ENCODE measurements at places on chromosomes 12 and 14.

- H3K27ac ChIP-seq: peak overlapping the region; percentile 71
- H3K4me3 ChIP-seq: peak overlapping the region; percentile 64
- no peaks in the 10 kb centered on the region for H3K36me3 ChIP-seq
- H3K27me3 ChIP-seq: peaks cover 8% of the 10 kb centered on the region
- H3K4me1 ChIP-seq: peaks cover 23% of the 10 kb centered on the region
Observed at GRCh38 chr14:75258079-75258802, 20.4 kb upstream of the FOS start.

- no peaks in the 10 kb centered on the region for H3K4me1 ChIP-seq
- H3K36me3 ChIP-seq: no peaks in the 10 kb centered on the region
- no peak overlapping the region for H3K27ac ChIP-seq
- H3K27me3 ChIP-seq: peaks cover 13% of the 10 kb centered on the region
Observed at GRCh38 chr12:63966606-63966975, 122.1 kb downstream of the SRGAP1 start.

- H3K4me3 ChIP-seq: no peak overlapping the region
- H3K27ac ChIP-seq: no peak overlapping the region
- H3K27me3 ChIP-seq: no peaks in the 10 kb centered on the region
- DNase-seq: no peak
Observed at GRCh38 chr14:52876311-52876710, 74.5 kb downstream of the FERMT2 start.

- DNase-seq: no peak
- H3K27ac ChIP-seq: no peak overlapping the region
Observed at GRCh38 chr14:64089920-64090319, 204.3 kb downstream of the ESR2 start.

GRCh38 chr12:129941618-129942017 lies 37.8 kb upstream of the TMEM132D start:
- H3K4me1 ChIP-seq: no peaks in the 10 kb centered on the region
- no peaks in the 10 kb centered on the region for H3K27me3 ChIP-seq
- no peak overlapping the region for H3K27ac ChIP-seq
- no peaks in the 10 kb centered on the region for H3K36me3 ChIP-seq
- DNase-seq: no peak

- H3K4me3 ChIP-seq: no peak overlapping the region
- peaks cover 1% of the 10 kb centered on the region for H3K4me1 ChIP-seq
- no peak for DNase-seq
- H3K27me3 ChIP-seq: no peaks in the 10 kb centered on the region
- no peak overlapping the region for H3K27ac ChIP-seq
Observed at GRCh38 chr12:67910360-67911274, 78.6 kb upstream of the IFNG-AS1 start.

- peak; percentile 88 for DNase-seq
- peaks cover 29% of the 10 kb centered on the region for H3K36me3 ChIP-seq
- H3K27me3 ChIP-seq: no peaks in the 10 kb centered on the region
- H3K4me3 ChIP-seq: peak within 1 kb of the TSS; percentile 88
Observed at GRCh38 chr14:102776761-102777710, at the start of gene TRAF3. TSS of gene TRAF3 (plus strand) at chr14:102777449. CDS start at chr14:102870202, 92,753 bp downstream.

All from activated naive CD8-positive, alpha-beta T cell treated with anti-CD3 and anti-CD28 coated beads for 36 hours (primary cell).